ENCODE measurements at places on chromosomes 4 and X.

DNA sequence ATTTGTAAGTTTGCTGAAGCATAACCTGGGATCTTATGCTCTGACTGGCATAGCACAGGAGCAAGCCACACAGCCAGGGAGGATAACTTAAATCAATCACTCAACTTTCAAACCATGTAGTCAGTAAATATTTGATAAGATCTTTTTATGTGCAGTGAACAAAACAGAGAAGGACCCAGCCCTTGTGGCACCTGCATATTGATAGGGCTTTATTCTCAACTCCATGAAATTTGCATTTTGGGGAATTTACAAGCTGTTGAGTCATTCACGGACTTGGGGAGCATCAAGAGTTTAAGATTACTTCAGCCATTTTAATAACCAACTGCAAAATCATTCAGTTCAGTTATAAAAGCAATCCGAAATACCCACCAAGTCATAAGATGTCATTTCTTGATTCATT lies 122.6 kb downstream of the COMMD8 start:
- no peak for DNase-seq

DNA sequence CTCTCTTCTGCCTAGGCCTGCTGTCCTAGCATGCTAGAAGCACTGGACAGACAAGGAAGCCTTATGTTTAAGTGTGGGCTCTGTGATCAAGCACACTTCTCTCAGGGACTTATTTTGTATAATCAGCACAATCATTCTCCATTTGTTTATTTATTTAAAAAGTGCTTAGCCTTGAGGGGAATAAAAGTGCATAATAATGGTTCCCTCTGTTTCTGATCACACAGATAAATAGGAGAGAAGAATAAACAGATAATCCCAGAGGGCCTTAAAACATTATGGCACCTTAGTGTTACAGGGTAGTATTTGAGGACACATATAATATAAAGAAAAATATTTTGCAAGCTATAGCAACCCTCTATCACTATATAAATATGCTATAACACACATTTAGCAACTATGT lies 146.5 kb downstream of the UNC5C start:
- peak; percentile 21 for DNase-seq

DNA sequence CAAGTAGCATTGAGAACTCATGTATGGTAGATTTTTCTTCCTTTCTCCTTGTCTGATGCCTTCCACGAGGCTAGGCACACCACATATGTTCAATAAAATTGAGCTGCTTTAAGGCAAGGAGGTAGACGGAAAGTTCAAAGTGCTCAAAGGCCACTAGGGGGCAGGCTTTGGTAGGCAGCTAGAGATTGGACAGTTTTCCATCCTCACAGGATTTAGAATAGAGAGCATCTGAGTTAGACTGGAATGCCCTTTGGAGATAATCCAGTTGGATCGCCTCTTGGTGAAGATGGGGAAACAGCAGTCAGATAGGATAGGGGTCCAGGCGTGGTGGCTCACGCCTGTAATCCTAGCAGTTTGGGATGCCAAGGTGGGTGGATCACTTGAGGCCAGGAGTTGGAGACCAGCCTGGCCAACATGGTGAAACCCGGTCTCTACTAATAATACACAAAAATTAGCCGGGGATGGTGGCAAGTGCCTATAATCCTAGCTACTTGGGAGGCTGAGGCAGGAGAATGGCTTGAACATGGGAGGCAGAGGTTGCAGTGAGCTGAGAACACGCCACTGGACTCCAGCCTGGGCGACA lies 30.4 kb downstream of the ELF4 start:
- peak; percentile 46 for DNase-seq

GRCh38 chr4:70297576-70297975 lies 37.2 kb upstream of the CABS1 start:
- DNase-seq, result no peak

DNA sequence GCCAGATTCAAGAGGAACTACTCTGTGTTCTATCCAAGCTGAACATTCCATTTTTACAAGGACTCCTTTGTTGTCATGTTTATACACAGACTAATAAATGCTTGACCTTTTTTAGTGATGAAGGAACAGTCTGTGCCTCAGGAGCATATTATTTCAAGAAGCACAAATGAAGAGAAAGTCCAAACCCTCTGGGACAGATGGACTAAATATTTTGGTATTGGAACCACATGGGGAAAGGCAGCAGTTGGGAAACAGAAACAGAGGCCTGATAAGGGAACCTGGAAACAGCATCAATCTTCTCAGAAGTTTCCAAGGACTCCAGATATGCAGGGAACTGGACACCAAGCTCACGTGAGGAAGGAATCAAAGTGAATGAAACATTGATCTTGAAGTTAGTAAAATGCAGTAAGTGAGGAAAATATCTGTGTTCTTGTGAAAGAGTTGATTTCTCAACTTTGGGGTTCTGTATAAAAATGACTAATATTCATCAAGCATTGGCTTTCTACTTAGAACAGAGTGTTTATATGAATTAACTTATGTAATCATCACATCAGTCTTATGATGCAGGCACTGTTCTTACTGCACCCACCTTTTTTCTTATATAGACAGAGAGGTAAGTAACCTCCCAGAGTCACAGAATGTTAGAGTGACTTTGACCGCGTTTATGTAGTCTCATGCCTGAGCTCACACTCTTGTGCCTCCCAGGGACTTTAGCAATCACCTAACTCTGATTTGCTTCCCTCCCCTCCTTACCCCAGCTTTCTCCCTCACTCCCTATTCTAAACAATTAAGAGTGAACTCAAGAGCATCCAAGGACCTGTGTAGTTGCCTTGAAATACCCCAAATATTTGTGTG lies 148.9 kb upstream of the JADE1 start:
- peak; percentile 94 for DNase-seq

GRCh38 chrX:120794525-120794975 lies 81.1 kb downstream of the CT47B1 start:
- DNase-seq, result no peak

GRCh38 chrX:323721-324628 lies 5.4 kb upstream of the GTPBP6 start:
- no peak for DNase-seq

- no peak for DNase-seq
These were observed 160.0 kb downstream of the SPCS3 start for GRCh38 chr4:176479767-176480166.

- no peak for DNase-seq
These were observed 728 bp upstream of the IL13RA2 start for GRCh38 chrX:115018040-115018647.
